Aorta (tissue), 5 donors: ENCODE measurements at places on chromosomes 2 and 18.

GRCh38 chr18:10378688-10379420, 75.6 kb upstream of the APCDD1 start:
- no peaks in the 10 kb centered on the region for H3K36me3 ChIP-seq
- H3K4me3 ChIP-seq: no peak overlapping the region
- no peaks in the 10 kb centered on the region for H3K27me3 ChIP-seq
- no peak for DNase-seq
- no peaks in the 10 kb centered on the region for H3K4me1 ChIP-seq

DNA sequence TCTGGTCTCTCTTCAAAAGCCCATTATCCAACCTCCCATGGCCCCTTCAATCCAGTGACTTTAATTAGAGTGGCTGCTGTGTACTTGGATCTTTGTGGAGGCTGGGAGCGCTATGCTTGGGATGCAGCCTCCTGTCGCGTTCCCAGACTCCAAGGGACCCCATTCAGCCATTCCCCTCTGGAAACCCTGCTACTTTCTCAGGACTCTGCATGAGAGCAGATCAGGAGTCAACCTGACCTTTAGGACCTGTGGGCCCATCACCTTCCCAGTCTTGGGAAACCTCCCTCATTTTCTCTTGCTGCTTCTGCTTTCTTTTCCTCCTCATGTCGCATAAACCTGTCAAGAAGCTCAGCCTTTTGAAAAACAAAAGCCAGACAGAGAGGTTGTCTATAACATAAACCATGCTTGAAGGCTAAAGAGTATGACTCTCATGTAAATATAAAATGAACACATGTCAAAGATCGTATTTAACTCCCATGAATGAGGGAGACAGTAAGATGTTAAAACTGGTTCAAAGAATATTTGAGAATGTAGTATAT, 143.1 kb upstream of the PELI1 start:
- no peak overlapping the region for H3K27ac ChIP-seq
- DNase-seq: no peak
- peaks cover 2% of the 10 kb centered on the region for H3K4me1 ChIP-seq
- H3K36me3 ChIP-seq: no peaks in the 10 kb centered on the region
- H3K4me3 ChIP-seq: no peak overlapping the region

GRCh38 chr2:216302981-216303676, 69.2 kb downstream of the MARCHF4 start:
- no peak overlapping the region for H3K4me3 ChIP-seq
- H3K4me1 ChIP-seq: peaks cover 2% of the 10 kb centered on the region
- no peak overlapping the region for H3K27ac ChIP-seq
- peaks cover 2% of the 10 kb centered on the region for H3K27me3 ChIP-seq

- H3K27ac ChIP-seq: no peak overlapping the region
- H3K36me3 ChIP-seq: peaks cover 2% of the 10 kb centered on the region
- H3K4me3 ChIP-seq: no peak overlapping the region
- no peaks in the 10 kb centered on the region for H3K27me3 ChIP-seq
- no peak for DNase-seq
Observed at GRCh38 chr2:169966454-169966853, 139.2 kb downstream of the UBR3 start.

- H3K27ac ChIP-seq: no peak overlapping the region
- no peaks in the 10 kb centered on the region for H3K36me3 ChIP-seq
- DNase-seq: no peak
- no peaks in the 10 kb centered on the region for H3K4me1 ChIP-seq
- H3K4me3 ChIP-seq: no peak overlapping the region
Observed at GRCh38 chr18:23169673-23170044, 34.4 kb downstream of the CABLES1 start.

GRCh38 chr2:34570266-34570872, 971.3 kb upstream of the FAM98A start:
- no peaks in the 10 kb centered on the region for H3K27me3 ChIP-seq
- no peak for DNase-seq
- no peaks in the 10 kb centered on the region for H3K4me1 ChIP-seq
- no peaks in the 10 kb centered on the region for H3K36me3 ChIP-seq
- no peak overlapping the region for H3K4me3 ChIP-seq

DNA sequence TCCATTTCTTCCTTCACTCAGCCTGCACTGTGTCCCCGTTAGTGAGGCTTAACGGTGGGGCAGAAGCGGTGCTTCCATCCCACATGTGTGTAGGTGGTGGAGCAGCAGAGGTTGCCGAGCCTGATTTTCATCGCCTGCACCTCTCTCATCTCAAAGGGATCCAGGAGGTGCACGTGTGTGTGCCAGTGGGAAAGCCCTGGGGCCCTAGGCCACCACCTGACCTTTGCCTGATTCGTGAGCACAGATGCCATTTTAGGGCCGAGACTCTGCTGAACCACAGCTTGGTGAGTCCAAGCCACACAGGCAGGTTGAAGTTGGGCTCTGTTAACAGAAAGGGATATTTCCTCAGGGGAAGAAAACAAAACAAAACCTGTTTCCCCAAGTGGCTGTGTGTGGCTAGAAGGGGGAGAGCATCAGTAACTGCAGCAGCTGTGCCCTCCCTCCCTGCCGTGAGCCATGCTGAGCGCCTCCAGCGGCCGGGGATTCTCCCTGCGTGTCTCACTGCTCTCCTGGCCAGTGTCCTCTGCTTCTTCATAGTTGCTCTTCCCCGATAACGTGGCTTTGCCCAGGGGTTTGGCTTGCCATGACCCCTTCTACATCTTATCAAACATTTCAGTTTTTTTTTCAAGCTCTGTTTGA, 81.5 kb downstream of the MAPRE2 start:
- no peaks in the 10 kb centered on the region for H3K27me3 ChIP-seq
- H3K36me3 ChIP-seq: peaks cover 2% of the 10 kb centered on the region
- H3K27ac ChIP-seq: no peak overlapping the region

GRCh38 chr2:57809230-57809629, 237.4 kb upstream of the VRK2 start:
- no peaks in the 10 kb centered on the region for H3K4me1 ChIP-seq
- no peak overlapping the region for H3K4me3 ChIP-seq
- H3K27ac ChIP-seq: no peak overlapping the region
- no peaks in the 10 kb centered on the region for H3K27me3 ChIP-seq
- no peaks in the 10 kb centered on the region for H3K36me3 ChIP-seq
- DNase-seq: no peak

GRCh38 chr2:240165034-240165433, 24.6 kb upstream of the OTOS start:
- peak; percentile 36 for DNase-seq
- H3K27me3 ChIP-seq: no peaks in the 10 kb centered on the region
- no peak overlapping the region for H3K27ac ChIP-seq
- H3K4me1 ChIP-seq: no peaks in the 10 kb centered on the region
- H3K36me3 ChIP-seq: no peaks in the 10 kb centered on the region

- H3K27me3 ChIP-seq: no peaks in the 10 kb centered on the region
- no peak for DNase-seq
- no peaks in the 10 kb centered on the region for H3K36me3 ChIP-seq
- no peaks in the 10 kb centered on the region for H3K4me1 ChIP-seq
- H3K4me3 ChIP-seq: no peak overlapping the region
- H3K27ac ChIP-seq: no peak overlapping the region
Observed at GRCh38 chr2:5391362-5391761, 300.8 kb upstream of the SOX11 start.

DNA sequence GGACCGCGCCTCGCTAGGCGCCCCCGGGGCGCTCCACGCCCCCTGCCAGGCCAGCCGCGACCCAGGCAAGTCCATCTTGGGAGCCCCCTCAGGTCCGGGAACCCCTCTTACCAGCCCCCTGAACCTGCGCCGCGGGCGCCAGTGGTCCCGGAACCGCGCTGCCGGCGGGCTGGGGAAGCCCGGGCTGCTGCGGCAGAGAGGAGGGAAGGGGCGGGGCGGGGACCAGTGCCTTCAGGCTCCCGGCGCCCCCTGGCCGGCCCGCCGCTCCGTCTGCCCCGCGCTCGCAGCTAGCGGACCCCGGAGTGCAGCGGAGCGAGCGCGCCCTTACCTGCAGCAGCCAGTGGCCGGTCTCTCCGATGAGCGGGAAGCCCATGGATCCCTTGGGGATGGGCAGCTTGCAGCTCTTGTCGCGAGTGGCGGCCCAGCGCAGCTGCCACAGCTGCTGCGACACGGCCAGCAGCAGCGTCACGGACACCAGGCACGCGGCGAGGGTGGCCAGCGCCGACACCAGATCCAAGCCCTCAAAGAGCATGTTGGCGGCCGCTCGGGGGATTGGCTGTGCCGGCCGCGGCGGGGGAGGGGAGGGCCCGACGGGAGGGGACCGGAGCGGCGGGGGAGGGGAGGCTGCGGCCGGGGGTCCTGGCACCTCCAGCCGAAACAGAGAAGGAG, at the start of gene CYP26B1:
Gene CYP26B1 (minus strand): TSS at position 560 of the 669 bp plus-strand sequence. CDS start 28 bp downstream, at position 532.
- no peaks in the 10 kb centered on the region for H3K27me3 ChIP-seq
- peak within 1 kb of the TSS; percentile 45 for H3K4me3 ChIP-seq
- no peak within 1 kb of the TSS for H3K27ac ChIP-seq
- no peaks in the 10 kb centered on the region for H3K4me1 ChIP-seq

DNA sequence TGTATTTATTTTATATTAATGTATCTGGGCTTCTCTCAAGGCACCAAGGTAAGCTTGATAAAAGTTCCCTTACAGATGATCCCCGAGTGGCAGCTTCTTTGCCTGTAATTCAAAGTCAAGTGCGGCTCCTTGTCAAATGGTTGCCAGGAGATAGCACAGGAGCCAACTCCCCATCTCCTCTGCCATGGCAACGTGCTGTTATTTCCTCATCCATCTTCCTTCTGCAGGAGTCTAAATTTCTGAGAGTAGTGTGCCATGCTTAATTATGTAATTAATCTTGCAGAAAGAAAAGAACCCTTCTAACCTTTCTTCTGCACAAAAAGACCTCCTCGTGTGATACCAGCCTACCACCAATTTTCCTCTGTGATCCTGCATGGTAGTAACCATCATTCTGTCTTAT, 46.2 kb upstream of the ACMSD start:
- no peak overlapping the region for H3K4me3 ChIP-seq
- no peak for DNase-seq
- H3K4me1 ChIP-seq: no peaks in the 10 kb centered on the region
- no peaks in the 10 kb centered on the region for H3K36me3 ChIP-seq

GRCh38 chr2:26951236-26951635, 19.2 kb upstream of the MAPRE3 start:
- H3K27ac ChIP-seq: no peak overlapping the region
- no peaks in the 10 kb centered on the region for H3K4me1 ChIP-seq
- no peaks in the 10 kb centered on the region for H3K36me3 ChIP-seq
- DNase-seq: no peak
- H3K27me3 ChIP-seq: no peaks in the 10 kb centered on the region
